Left lobe of liver (tissue), 2 donors: ENCODE measurements at places on chromosomes 12 and 14.

GRCh38 chr14:104897330-104898194, 27.1 kb upstream of the PLD4 start:
- no peak for DNase-seq

DNA sequence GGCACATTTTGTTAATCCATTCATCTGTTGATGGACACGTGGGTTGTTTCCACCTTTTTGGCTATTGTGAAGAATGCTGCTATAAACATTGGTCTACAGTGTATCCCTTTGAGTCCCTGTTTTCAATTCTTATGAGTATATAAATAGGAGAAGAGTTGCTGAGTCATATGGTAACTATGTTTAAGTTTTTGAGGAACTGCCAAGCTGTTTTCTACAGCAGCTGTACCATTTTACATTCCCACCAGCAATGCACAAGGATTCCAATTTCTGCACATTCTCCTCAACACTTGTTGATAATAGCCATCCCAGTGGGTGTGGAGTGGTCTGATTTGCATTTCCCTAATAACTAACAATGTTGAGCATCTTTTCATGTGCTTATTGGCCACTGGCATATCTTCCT, 6.9 kb upstream of the SVOP start:
- DNase-seq: no peak

- DNase-seq: no peak
Observed at GRCh38 chr12:124470806-124471205, 96.6 kb downstream of the NCOR2 start.

DNA sequence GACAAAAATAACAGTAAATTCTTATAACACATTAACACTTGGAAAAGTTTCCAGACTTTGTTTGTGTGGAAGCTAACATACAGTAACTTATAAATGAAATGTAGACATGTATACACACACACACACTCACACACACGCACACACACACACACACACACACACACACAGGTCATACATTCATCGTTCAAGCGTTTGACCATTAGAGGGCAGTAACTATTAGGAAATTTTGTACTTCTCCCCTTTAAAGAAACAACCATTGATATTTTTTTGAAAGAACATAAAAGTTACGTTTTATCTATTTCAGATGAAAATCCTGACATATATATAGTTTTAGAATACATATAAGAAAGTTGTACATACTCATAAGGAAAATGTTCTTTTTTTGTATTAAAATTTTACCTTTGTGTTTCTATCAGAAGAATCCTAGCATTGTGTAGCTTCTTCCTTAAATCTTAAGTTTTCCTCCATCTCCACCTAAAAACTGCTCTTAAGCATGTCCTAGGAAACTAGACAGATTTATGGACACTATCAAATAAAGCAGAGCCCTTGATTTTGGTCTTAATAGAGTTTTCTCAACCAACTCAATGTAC, 29.0 kb downstream of the PTPRQ start:
- DNase-seq: no peak
